Activated CD4-positive, alpha-beta T cell treated with anti-CD3 and anti-CD28 coated beads for 36 hours (primary cell): ENCODE measurements at places on chromosomes 16 and 17. TPM values are rescaled to one million over a fixed set of nuclear protein-coding genes. Genes with fewer than 3 reads are reported as not detected.

HEATR9 gene
- total RNA-seq: not detected

CCL5 gene
- total RNA-seq: 50.4 TPM

TMEM114 gene
- total RNA-seq: not detected

CD300E gene
- not detected for total RNA-seq

CACNG1 gene
- total RNA-seq: not detected
